ENCODE measurements at places on chromosomes 4 and X. TPM values are rescaled to one million over a fixed set of nuclear protein-coding genes. Genes with fewer than 3 reads are reported as not detected.

DNA sequence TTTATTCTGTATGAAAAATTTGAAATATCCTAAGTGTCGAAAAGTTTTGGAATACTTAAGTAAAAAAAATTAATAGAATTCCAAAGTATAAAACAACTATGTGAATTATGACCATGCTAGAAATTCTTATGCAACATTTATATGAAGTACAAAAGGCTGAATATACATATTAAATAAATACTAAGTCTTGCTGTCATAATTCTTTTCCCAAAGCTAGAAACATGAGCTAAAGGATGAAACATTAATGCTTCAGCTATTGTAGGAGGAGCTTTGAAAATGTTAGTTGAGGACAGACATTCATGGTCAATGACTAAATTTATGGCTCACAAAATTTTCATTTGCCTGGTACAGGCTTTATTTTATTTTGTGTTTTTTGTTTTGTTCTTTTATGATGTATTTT, 207.3 kb downstream of the GABRB1 start:
- no peak for DNase-seq

DNA sequence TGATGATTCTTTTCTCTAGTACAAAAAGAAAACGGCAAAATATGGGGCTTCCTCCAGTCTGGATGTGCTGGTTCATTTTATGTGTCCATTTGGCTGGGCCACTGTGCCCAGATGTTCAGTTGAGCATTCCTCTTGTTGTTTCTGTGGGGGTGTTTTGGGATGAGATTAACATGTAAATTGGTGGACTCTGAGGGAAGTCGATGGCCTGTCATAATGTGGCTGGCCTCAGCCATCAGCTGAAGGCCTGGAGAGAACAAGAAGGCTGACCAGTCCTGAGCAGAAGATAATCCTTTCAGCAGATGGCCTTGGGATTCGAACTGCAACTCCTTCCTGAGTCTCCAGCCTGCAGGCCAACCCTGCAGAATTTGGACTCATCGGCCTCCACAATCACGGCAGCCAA, 136.7 kb downstream of the EVC2 start:
- no peak for DNase-seq

DNA sequence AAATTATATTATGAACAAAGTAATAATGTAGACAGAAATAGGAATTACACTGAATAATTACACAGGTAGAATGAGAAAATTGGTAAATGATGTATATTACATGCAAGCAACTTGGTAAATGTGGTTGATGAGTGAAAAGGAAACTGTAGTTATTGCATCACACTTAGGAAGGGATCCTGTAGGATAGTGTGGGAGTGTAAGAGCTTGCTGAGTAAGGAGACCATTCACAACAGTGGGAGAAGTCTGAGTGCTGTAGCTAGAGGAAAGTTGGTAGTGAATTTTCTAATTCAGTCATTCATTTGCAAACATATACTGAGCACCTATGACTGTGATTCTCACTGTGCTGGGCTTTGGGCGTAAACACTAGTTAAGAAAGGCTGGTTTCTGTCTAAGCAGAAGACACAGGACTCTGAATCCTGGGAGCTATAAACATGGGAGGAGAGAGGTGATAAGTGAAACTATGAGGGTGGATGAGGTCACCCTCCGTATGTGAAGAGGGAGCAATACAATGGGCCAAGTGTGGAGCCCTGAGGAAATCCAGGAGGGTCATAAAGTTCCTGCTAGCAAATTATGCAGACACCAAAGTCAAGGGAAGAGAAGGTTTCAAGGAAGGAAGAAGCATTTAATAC, 14.2 kb upstream of the CPE start:
- no peak for DNase-seq

- DNase-seq = peak; percentile 30
Measured at GRCh38 chr4:1410491-1411325, 4.5 kb upstream of the NKX1-1 start.

GRCh38 chrX:121084903-121085611, 37.6 kb downstream of the GLUD2 start:
- DNase-seq = no peak

- DNase-seq = peak; percentile 22
Measured at GRCh38 chr4:3369781-3370674, 71.7 kb upstream of the HGFAC start.

- DNase-seq = no peak
Measured at GRCh38 chr4:110071466-110071865, 126.9 kb downstream of the ELOVL6 start.

Gene SULT1B1
- 14.9 TPM for polyA plus RNA-seq

Gene PDGFC
- 0.09 TPM for polyA plus RNA-seq

Gene KLB
- polyA plus RNA-seq = 0.11 TPM

Gene TENM3
- polyA plus RNA-seq = not detected
